ENCODE measurements at places on chromosomes 1 and 21.

- no peak for DNase-seq
Measured at GRCh38 chr1:227343727-227344551, 25.6 kb upstream of the CDC42BPA start.

- DNase-seq: no peak
Measured at GRCh38 chr1:11026052-11026451, 13.6 kb downstream of the TARDBP start.

- DNase-seq: no peak
Measured at GRCh38 chr1:27551953-27552312, 52.0 kb downstream of the AHDC1 start.

- DNase-seq: no peak
Measured at GRCh38 chr1:15414445-15414983, 4.8 kb downstream of the EFHD2 start.

DNA sequence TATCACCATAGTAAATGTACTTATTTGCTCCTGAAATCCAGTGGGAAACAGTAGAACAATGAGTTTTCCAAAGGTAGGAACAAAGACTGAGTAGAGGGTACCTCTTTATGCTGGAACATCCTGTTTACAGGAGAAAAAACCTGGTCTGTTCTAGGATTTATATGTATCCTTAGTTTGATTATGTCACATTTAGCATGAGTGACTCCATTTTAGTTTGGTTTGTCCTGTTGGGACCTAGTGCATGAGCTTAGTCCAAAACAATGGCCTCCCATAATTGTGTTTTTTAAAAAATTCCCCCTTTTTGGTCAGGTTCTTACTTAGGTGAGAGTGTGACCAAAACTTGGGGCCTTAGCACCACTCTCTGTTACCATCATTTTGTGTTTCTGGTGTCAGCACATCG lies 3.5 kb upstream of the MRPL55 start:
- no peak for DNase-seq

DNA sequence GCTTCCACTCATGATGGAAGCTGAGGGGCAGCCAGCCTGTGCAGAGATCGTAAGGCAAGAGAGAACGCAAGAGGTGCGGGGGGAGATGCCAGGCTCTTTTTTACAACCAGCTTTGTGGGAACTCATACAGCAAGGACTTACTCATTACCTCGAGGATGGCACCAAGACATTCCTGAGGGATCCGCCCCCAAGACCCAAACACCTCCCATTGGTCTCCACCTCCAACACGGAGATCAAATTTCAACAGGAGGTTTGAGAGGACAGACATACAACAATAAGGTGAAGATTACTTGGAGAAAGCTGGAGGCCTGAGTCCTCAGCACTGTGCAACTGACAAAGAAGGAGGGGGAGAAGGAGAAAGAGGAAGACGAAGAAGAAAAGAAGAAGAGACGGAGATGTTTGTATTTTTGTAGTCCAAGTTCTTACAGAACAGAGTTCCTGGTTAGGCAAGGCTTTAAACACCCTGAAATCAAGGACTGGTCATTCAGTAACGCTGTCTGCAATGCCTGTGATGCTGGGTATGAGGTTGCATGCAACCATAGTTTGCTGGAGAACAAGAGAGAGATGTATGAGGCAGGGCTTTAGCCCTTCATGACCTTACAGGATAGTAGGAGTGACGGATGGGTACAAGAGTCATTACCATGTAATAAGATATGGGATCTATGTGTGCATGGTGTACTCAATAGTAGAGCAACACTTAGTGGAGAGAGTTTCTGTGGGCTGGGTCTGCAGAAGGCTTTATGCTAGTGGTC lies 19.7 kb upstream of the GALNT2 start:
- no peak for DNase-seq

- no peak for DNase-seq
Measured at GRCh38 chr21:33040215-33040614, 14.5 kb downstream of the OLIG2 start.

- DNase-seq: no peak
Measured at GRCh38 chr1:77322061-77322900, 40.5 kb downstream of the AK5 start.

- DNase-seq: no peak
Measured at GRCh38 chr21:18142655-18143054, 102.0 kb upstream of the CHODL start.

DNA sequence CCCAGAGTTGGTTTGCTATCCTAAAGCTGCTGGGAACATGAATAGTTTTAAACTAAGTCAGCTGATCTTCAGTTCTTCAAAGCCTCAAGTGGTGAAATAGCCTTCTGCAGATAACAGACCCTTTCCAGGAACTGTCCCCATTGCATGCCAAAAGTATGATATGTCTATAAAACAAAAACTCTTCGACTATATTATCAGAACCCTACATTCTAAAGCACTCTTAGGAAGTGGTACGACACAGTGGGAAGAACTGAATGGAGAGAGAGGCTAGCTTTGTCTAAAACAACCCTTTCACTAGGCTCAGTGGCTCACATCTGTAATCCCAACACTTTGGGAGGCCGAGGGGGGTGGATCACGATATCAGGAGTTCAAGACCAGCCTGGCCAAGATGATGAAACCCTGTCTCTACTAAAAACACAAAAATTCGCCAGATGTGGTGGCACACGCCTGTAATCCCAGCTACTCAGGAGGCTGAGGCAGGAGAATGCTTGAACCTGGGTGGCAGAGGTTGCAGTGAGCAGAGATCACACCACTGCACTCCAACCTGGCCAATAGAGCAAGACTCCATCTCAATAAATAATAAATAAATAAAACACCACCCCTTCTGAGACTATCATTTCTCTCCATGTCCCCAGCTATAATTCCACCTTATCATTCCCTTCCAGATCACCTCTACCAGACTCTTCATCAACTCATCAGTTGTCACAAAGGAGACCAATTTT lies 2.2 kb upstream of the FRRS1 start:
- no peak for DNase-seq

DNA sequence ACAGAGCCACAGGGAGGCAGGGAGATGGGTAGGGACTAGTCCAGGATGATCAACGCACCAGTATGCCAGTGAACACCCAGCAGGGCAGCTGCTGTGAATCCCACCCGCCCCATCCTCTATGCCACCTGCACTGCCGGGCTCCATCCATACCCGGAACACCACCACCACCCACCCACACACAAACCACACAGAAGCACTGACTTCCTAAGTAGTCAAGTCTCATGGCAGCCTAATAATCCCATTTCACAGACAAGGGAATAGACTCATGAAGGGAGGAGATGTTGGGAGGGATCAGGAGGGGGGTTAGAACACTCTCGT lies 6.3 kb downstream of the DRAXIN start:
- no peak for DNase-seq

GRCh38 chr1:20137055-20137454 lies 2.1 kb upstream of the PLA2G2F start:
- DNase-seq: no peak

- DNase-seq: no peak
Measured at GRCh38 chr21:14070968-14071367, 139.8 kb downstream of the LIPI start.

DNA sequence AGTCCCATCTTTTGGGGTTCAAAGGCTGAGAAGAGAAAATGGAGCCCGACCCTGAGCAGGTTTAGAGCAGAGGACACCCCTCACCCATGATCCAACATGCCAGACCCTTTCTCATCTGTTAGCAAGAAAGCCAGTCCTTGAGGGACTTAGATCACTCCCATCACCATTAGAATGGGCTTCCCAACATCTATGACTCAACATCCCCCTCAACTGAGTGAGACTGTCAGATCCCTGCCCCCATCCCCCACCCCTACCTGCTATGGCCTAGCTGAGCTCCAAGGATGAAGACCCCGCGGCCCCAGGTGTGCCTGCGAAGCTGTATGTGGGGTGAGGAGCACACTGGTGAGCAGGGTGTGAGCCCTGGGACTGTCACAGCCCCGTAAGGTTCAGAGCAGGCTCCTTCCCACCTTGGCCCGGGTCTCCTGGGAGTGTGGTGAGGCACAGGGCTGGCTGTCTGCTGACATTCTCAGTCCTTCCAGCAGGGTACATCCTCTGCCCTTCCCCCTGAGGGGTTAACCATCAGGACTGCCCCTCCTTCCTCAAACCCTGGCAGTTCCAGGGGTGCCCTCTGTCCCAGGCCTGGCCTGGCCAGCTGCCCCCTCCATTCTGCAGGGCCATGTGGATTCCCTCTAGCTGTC lies 21.4 kb upstream of the BLACAT1 start:
- DNase-seq: no peak

GRCh38 chr1:87956072-87956471 lies 627.4 kb downstream of the LMO4 start:
- DNase-seq: no peak

- DNase-seq: no peak
Measured at GRCh38 chr1:50681931-50682330, 258.7 kb upstream of the DMRTA2 start.

- DNase-seq: no peak
Measured at GRCh38 chr1:162662013-162662412, 29.7 kb downstream of the DDR2 start.

DNA sequence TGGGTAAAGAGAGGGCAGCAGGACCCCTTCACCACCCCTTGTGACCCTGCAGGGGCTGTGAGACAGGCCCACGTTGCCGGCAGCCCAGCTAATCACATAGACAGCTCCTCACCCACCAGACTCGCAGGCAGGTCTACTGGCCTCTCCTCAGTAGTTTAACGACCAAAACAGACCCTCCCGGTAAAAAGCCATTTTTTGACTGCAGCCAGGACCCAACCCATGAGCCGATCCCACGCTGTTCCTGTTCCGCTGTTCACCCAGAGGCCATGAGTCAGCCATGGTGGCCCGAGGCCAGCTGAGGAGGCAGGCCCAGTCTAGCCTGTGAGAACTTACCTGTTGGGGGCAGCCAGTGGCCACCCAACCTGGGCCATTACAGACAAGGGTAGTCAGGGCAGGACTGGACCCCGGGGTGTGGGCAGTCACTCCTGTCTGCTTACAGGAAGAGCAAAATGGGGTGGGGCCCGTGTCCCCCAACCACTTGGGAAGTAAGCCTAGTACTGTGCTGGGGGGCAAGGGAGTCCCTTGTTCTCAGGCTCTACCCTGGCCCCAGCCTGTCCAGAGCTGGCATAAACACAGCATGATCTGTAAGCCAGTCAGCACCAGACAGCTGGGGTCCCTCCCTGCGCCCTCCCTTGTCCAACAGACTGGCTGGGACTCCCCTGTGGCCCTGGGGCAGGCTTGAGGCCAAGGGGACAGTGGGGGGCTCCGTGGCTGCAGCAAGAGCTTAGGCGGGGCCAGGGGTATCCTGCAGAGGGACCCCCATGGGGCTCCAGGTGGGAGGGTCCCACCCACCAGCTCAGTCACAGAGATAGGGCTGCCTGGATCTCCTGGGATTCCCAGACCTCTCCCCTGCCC lies 61.9 kb downstream of the WNT9A start:
- no peak for DNase-seq

DNA sequence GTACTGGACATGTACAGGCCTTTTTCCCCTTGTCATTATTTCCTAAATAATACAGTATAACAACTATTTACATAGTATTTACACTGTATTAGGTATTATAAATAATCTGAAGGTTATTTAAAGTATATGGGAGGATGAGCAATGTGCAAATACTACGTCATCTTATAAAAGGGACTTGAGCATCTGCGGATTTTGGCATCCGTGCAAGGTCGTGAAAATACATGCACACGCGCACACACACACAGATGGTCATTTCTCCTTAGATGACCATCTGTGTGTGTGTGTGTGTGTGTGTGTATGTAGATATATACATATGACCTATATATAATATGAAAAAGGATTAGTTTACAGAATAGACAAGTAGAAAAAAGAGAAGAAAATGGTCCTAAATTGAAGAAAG lies 15.4 kb downstream of the ALG14 start:
- DNase-seq: no peak

- no peak for DNase-seq
Measured at GRCh38 chr1:59605184-59605583, 209.6 kb upstream of the HOOK1 start.

DNA sequence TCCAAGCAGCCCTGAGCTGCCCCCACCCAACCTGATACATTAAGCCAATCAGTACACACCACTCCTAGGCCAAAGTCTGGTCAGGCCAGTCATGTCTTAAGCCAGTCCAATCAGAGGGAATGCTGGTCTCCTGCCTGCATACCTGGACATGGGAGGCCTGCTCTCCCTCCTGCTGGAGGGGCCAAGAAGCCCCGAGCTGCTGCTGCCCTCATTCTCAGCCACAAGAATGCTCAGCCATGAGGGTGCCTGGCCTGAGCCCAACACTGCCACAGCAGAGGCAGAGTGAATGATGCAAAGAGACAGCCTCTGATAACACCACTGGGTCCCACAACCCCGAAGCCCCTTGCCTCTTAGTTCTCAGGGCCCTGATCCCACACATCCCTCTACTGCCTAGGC lies 23.0 kb downstream of the CHD5 start:
- no peak for DNase-seq

- no peak for DNase-seq
Measured at GRCh38 chr21:14259747-14260146, 43.8 kb downstream of the RBM11 start.

DNA sequence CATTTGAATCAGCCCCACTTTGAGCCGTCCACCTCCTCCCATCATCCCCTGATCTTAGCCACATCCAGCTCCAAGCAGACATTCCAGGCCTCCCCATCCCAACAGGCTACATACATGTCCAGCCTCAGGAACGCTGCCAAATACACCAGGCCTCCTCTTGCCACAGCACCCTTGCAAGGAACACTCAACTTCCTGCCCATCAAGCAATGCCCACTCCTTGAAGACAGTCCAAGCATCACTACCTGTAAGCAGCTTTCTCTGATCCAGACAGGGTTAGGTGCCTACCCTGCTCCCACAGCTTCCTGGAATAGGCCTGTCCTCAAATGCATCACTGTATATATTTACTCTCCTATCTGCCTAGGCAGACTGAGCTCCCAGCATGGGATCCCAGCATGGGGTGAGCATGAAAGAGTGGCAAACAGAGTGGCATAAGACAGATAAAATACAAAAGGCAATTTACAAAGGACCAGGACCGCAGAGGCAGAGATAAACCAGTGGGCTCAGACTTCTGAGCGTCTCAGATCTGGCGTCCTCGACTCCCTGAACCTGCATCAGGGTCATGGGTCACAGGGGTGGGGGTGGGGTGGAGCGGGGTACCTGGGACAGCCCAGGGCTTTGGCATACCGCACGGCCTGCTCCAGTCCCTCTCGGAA lies 816 bp downstream of the HYI start:
- no peak for DNase-seq

- no peak for DNase-seq
Measured at GRCh38 chr21:34135330-34135729, 62.0 kb downstream of the MRPS6 start.

DNA sequence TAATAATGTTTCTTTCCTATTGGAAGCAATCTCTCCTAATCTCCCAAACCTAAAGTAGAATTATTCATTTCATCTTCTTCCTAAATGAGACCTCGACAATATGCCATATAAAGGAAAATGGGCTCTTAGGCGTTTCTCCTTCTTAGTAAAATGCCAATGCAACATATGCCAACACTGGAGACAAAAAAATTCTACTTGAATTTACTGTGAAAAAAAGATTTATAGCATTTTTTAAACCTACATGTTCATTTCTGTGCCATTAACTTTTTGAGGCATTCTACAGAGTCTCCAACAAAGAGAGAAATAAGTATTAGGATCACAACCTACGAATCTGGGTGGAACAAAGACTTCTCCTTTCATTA lies 1.3 kb downstream of the WDR47 start:
- peak; percentile 29 for DNase-seq

All from hippocampal formation (tissue), 2 donors.